ENCODE measurements at places on chromosomes 2 and 18.

GRCh38 chr18:23151414-23152099 lies 16.3 kb downstream of the CABLES1 start:
- no peak overlapping the region for H3K27ac ChIP-seq
- no peaks in the 10 kb centered on the region for H3K27me3 ChIP-seq
- H3K36me3 ChIP-seq: no peaks in the 10 kb centered on the region

DNA sequence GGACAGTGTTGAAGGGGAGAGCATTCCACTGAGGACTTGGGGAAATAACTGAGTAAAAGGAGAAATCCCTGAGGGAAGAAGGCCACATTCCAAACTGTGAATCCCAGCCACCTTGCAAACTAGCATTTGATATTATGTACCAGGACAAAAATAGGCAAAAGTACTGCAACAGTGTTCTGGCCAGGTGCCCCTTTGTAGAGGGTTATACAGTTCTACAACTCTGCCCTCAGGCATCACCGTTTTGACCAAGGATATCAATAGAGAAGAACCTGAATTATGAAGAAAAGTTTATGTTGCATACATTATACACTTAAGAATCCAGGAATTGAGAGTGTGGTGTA lies 20.6 kb upstream of the CAVIN2 start:
- H3K27ac ChIP-seq: no peak overlapping the region
- no peaks in the 10 kb centered on the region for H3K36me3 ChIP-seq
- DNase-seq: no peak
- H3K4me3 ChIP-seq: no peak overlapping the region
- H3K4me1 ChIP-seq: peaks cover 33% of the 10 kb centered on the region

- no peaks in the 10 kb centered on the region for H3K36me3 ChIP-seq
- no peaks in the 10 kb centered on the region for H3K27me3 ChIP-seq
- no peak for DNase-seq
- H3K4me1 ChIP-seq: peaks cover 3% of the 10 kb centered on the region
- no peak overlapping the region for H3K4me3 ChIP-seq
- H3K27ac ChIP-seq: no peak overlapping the region
Observed at GRCh38 chr2:146949400-146949799, 895.4 kb upstream of the ACVR2A start.

GRCh38 chr2:167833294-167833693 lies 414.1 kb downstream of the STK39 start:
- no peak for DNase-seq
- H3K27me3 ChIP-seq: no peaks in the 10 kb centered on the region
- no peaks in the 10 kb centered on the region for H3K4me1 ChIP-seq
- H3K36me3 ChIP-seq: no peaks in the 10 kb centered on the region

DNA sequence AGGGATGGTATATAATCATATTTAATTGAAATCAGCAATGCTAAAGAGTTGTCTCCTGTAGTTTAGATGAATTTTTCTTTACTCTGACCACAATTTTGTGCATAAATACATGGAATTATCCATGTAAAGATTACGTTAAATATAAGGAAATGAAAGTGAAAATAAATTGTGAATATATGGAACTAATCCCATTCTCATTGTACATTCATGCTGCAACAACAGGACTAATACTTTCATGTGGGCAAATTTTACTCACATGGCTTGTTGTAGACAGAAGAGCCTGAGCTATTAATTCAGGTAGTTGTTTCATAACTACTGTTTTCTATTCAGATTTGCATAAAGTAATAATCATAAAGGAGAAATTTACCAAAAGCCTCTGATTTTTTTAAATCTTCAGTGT lies 357.8 kb downstream of the ARHGAP15 start:
- no peaks in the 10 kb centered on the region for H3K4me1 ChIP-seq
- no peak overlapping the region for H3K4me3 ChIP-seq
- DNase-seq: no peak
- H3K27me3 ChIP-seq: no peaks in the 10 kb centered on the region
- H3K27ac ChIP-seq: no peak overlapping the region
- no peaks in the 10 kb centered on the region for H3K36me3 ChIP-seq

DNA sequence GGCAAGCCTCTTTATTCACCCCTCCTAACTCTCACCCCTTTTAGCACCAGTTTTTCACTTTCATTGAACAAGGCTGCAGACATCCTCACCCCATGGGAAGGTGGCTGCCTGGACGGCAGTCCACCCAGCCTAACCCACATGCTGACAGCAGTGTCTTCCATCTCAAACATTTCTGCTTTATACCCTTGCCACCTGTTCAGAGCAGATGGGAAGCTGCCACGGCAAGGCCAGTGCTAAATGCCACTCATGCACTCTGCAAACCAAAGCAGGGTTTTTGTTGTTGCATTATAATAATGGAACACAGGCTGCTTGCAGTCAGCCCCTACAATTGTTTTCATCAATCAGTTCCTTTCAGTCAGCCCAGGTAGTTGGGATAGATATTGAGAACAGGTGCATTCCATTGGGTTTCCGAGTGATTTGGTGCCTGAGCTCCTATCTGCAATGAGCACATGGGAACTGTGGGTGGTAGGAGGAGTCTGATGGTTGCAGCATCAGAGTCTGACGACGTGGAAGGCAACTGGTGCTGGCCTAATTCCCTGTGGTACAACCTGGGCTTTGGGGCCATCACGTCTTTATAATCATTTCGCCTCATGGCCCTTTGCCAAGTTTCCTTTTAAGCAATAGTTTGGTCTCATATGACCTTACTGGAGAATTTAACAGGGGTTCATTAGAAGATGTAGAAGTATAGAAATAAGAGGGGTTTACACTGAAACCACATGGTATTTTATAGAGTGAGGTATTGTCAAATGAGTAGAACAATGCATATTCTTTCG lies 252.5 kb upstream of the SP5 start:
- no peaks in the 10 kb centered on the region for H3K36me3 ChIP-seq
- H3K27me3 ChIP-seq: no peaks in the 10 kb centered on the region
- no peak overlapping the region for H3K4me3 ChIP-seq
- H3K27ac ChIP-seq: no peak overlapping the region
- DNase-seq: no peak

DNA sequence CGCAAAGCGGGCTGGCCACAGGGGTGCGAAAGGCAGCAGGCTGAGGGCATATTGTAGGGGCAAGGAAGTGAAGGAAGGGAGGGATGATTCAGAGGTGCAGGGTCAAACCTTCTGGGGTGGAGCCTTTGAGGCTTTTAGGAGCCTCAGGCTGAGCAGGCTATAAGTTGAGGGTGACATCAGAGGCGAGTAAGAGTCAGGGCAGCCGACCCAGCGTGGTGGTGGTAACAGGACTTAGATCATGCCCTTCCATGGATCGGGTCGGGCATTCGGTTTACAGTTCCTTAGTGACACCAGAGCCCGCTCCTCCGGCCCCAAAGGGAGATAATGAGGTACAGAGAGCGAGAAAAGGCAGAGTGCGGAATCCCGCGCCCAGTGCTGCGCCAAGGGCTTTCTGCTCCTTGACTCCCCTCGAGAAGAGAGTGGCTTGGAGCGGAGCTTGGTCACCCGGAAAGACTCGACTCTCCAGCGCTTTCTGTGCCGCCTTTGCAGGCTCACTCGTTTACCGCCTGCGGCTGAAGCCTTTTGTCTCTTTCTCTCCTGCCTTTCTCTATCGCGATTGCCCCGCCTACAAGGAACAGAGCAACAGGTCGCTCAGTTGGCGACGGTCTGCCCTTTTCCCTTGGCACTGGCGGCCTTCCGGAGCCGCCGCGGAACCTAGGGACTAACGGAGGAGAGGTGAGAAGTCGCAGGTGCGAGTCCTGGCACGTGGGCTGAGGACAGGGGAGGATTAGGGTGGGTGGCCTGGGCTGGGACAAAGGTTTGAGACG lies 720 bp downstream of the LBX2 start:
- H3K4me1 ChIP-seq: peaks cover 25% of the 10 kb centered on the region
- no peak for DNase-seq
- H3K27ac ChIP-seq: no peak overlapping the region
- no peak overlapping the region for H3K4me3 ChIP-seq
- peaks cover 6% of the 10 kb centered on the region for H3K36me3 ChIP-seq
- H3K27me3 ChIP-seq: no peaks in the 10 kb centered on the region

DNA sequence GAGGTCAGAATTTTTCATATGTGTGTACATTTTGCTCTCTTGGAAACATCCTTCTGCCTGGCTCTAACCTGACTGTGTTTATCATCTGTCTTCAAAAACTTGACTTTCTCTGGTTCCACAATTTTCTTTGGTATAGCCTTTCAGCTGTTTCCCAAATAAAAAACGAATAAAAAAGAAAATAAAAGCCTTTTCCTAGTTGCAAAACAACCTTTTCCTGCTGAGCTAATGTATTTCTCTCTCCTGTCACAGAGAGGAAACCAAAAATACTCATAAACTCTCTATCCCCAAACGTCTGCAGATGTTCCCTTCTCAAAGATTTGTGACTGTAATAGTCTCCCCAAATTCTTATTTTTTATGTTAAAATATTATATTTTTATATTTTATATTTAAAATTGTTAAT lies 505.3 kb upstream of the SLC39A10 start:
- DNase-seq: no peak
- no peaks in the 10 kb centered on the region for H3K27me3 ChIP-seq
- H3K36me3 ChIP-seq: no peaks in the 10 kb centered on the region

DNA sequence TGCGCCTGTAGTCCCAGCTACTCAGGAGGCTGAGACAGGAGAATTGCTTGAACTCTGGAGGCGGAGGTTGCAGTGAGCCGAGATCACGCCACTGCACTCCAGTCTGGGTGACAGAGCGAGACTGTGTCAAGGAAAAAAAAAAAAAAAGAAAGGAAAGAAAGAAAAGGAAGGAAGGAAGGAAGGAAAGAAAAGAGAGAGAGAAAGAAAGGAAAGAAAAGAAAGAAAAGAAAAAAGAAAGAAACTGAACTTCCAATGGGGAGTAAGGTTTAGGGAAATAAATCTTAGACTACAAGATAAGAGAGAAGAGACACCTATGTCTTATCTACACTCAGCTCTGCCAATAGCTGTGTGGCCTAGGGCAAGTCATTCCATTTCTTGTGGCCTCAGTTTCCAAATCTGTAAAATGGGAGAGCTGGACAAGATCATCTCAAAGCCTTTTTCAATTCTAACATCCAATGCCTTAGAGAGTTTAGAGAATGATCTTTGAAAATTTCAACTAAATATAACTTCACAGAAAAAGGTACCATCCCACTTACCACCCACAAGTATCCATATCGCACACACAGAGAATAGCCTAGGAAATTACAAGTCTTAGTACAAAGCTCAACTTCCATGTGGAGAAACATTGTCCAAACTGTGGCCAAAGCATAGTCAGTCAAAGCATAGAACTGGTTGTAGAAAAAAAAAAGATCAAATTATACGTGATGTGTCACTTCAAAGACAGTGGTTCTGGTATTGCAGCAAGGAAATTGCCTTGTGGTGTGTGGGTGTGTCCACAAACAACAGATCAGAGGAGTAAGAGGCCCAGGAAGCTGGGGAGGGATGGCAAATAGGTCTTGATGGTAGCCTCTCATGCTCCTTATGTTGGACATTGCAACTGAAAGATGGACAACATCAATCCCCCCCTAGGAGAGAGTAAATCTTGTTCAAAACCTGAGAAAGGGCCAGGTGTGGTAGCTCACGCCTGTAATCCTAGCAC lies 42.4 kb downstream of the SLC14A2 start:
- no peak overlapping the region for H3K27ac ChIP-seq
- DNase-seq: no peak
- H3K27me3 ChIP-seq: no peaks in the 10 kb centered on the region
- peaks cover 12% of the 10 kb centered on the region for H3K4me1 ChIP-seq
- H3K36me3 ChIP-seq: no peaks in the 10 kb centered on the region
- no peak overlapping the region for H3K4me3 ChIP-seq

DNA sequence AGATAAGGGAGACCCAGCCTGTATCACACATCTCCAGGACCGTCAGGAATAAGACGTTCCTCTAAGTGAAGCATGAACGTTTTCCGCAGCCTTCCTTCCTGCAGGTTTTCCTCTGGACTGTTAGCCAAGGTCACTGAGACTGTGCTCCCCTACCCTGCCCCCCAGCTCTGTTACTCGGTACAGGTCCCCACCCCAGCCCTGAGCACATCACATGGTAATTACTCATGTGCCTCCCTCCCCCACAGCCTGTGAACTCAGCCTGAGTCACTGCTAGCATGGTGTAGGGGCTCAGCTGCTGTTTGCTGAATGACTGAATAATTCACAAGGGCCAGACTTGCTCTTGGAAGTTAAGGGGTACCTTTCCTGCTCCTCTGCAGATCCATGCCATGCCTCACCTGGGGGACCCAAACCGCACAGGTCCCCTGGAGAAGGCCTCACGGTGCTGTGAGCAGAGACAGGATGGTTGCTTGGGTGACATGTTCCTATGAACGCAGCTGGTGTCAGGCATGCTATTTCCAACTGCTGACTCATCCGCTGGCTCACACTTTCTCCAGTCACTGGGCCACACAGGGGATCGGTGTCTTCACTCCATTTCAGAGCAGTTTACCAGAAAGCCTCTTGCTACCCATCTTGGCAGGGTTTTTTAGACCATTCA lies 88.2 kb downstream of the PLB1 start:
- no peaks in the 10 kb centered on the region for H3K36me3 ChIP-seq
- no peak overlapping the region for H3K27ac ChIP-seq
- H3K27me3 ChIP-seq: no peaks in the 10 kb centered on the region
- no peaks in the 10 kb centered on the region for H3K4me1 ChIP-seq

- H3K4me3 ChIP-seq: no peak overlapping the region
- no peak overlapping the region for H3K27ac ChIP-seq
- no peaks in the 10 kb centered on the region for H3K27me3 ChIP-seq
Observed at GRCh38 chr2:201774546-201774945, 6.2 kb downstream of the ALS2 start.

Measured in Karpas-422 (cell line).